ENCODE measurements at places on chromosomes 5 and 9. TPM values are rescaled to one million over a fixed set of nuclear protein-coding genes. Genes with fewer than 3 reads are reported as not detected.

IL3 gene
- polyA plus RNA-seq: not detected

EDIL3 gene
- 17.8 TPM for polyA plus RNA-seq

DNA sequence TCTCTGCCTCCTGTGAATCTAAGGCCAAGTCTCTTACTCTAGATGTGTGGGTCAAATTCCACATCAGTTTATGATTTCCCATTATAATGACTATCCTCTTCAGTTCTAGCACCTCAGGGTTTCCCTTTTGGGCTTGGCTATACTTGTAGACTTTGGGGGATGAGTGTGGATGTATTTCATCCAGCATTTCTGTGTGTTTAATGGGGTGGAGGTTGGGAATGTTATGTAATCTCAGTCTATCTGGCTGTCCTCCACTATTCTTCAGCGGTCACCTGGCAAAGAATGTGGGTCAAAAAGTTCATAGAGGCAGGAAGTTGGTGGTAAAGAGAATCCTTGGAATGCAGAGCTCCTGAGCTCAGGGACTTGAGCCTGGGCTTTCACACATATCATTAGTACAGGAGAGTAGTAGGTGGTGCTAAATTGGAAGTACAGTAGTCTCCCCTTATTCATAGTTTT lies 64.9 kb downstream of the CFAP95 start:
- DNase-seq: no peak

GRCh38 chr9:16316911-16317817 lies 553.3 kb downstream of the BNC2 start:
- no peak for DNase-seq

- no peak for DNase-seq
These were observed 264.3 kb upstream of the PANK3 start for GRCh38 chr5:168843277-168844015.

DNA sequence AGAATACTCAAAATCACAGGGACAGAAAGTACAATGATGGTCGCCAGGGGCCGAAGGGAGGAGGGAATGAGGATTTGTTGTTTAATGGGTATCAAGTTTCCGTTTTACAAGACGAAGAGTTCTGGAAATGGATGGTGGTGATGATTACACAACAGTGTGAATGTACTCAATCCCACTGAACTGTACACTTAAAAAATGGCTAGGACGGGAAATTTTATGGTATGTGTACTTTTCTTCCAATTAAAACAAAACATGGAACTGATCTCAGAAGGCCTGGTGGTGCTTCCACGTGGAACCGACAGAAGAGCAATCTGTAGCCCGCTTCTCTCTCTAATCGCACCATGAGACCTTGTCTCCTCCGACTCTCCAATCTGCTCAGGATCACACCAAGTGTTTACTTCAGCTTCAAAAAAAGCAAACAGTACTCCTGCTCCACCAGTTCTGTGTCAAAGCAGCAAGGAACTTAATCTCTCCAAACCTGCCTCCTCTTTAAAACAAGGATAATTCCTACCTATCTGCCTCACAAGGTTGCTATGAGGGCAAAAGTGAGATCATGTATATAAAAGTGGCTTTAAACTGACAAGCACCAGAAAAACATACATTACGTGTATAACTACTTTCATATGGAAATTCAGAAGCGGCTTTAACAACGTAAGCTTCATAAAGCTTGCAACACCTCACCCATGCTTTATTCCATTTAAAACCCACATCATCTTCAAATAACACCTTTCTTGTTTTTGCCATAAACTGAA lies 2.1 kb downstream of the ECPAS start:
- peak; percentile 12 for DNase-seq

- DNase-seq: peak; percentile 73
These were observed 82.2 kb upstream of the ICE1 start for GRCh38 chr5:5340206-5340729.
